ENCODE measurements at places on chromosomes 2 and 18. TPM values are rescaled to one million over a fixed set of nuclear protein-coding genes. Genes with fewer than 3 reads are reported as not detected.

DNA sequence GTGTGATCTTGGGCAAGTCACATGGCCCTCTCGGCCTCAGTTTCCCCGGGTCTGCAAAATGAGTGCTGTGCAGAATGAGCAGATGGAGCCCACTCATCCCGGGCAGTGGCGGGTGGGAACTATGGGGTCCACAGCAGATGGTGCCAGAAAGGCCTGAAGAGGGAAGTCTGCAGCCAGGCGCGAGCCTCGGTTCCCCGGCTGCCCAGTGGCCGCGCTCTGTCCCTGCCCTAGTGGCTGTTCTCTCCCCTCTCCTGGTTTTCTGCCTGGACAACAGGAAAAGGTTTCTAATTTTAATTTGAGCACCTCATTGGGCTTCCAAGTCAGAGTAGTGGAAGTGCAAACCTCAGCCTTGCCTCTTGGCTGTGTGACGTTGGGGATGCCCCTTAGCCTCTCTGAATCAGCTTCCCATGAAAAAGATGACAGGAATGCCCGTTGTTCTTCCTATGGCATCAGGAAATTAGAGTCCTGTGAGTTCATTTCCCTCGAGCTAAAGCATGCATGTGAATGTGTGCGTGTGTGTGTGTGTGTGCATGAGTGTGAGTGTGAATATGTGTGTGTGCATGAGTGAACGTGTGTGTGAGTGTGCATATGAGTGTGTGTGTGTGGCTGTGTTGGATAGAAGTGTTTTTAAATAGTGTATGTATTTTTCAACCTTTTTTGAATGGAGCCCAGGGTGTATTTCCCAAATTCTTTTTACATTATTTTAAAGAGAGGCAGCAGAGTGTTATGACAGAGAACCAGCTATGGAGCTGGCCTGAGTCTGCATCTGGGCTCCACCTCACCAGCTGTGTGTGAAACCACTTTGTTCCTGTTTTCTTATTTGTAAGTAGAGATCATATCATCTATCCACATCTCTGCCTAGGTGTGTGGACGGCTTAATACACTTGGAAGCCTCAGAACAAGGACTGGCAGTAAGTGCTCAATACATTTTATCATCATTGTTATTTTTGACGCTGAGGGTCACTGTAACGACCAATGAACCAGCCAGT is 41.3 kb downstream of the RRM2 start:
- no peak for DNase-seq

DNA sequence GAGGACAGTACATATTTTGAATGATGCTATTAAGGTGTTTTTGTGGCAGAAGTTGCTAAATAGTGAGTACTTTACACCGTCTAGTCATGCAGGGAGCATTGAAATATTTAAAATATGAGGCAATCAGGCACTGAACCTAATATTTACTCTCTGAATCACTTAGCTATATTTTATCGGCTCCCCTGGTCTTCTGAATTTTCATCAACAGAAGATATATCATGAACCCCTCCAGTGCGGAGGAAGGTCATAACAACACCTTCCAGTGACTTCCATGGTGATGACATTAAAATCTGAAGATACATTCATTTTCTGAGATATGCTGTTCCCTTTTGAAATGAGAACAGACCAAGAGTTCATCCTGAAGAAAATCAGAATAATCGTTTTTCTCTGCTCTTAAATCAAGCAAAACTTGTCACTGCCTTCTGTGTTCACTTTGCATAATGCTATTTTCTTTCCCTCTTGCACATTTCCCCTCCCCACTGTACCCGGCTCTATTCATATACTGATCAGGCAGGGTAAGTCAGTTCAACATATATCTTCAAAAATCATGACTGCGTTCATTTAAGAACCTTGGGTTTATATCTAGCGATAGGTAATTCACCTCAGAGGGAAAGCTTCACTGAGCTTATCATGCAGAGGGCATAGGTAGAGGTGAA is 729.9 kb upstream of the GYPC start:
- DNase-seq = no peak

The FAP gene
- total RNA-seq = not detected

The ZSWIM2 gene
- not detected for total RNA-seq

- no peak for DNase-seq
These were observed 139.8 kb downstream of the CLIP4 start for GRCh38 chr2:29255004-29255403.

GRCh38 chr2:197378494-197379307 is 56.1 kb downstream of the SF3B1 start:
- peak; percentile 75 for DNase-seq

GRCh38 chr2:74584088-74584645 is 29.6 kb downstream of the DOK1 start:
- no peak for DNase-seq

DNA sequence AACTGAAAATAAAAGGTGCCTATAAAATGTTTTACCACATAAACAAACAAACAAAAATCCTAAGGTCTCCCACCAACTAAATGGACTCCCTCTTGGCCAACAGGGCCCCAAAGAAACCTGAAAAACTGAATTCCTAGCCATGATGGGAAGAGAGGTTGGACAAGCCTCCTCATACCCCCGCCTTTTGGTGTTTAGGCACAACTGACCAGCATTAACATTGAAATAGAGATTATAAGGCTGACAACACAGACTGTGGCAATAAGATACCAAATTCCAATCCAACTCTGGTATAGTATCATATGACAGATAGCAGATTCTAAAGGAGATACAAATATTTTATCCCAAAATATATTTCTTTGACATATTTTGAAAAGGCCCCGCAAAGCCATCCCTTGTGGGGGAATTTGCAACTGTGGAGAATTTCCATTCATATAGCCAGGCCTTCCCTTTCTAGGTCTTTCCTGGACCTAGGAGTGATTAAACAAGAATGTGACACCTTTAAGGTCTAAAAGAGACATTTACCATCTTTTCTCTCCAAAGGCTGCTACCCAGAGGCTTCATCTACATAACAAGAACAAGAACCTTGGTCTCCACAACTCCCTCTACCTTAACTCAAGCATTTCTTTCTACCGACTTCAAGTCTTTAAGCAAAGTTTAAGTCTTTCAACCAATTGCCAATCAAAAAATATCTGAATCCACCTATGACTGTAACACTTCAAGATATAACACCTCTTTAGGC is 80.0 kb downstream of the CHN1 start:
- no peak for DNase-seq

- no peak for DNase-seq
These were observed 18.6 kb upstream of the KLHL30 start for GRCh38 chr2:238119756-238120462.

GRCh38 chr2:138364554-138365162 is 136.9 kb upstream of the SPOPL start:
- DNase-seq = no peak

DNA sequence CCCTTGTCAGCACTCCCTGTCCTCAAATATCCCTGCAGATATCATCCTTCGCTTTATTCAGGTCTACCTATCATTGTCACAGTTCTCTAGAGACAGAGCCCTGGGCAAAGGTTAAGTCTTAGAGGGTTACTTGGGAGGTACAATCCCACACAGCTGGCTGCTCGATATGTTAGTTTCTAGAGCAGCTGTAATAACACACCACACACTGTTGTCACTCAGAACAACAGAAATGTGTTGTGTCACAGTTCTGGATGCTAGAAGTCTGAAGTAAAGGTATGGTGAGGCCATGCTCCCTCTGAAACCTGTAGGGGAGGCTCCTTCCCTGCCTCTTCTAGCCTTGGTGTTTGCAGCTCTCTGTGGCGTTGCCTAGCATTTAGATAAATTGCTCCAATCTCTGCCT is 9.9 kb upstream of the RAPGEF4 start:
- DNase-seq = no peak

The RAX gene
- total RNA-seq = not detected

- no peak for DNase-seq
These were observed 493.0 kb upstream of the NRP2 start for GRCh38 chr2:205189301-205189700.

The C1GALT1C1L gene
- not detected for total RNA-seq

DNA sequence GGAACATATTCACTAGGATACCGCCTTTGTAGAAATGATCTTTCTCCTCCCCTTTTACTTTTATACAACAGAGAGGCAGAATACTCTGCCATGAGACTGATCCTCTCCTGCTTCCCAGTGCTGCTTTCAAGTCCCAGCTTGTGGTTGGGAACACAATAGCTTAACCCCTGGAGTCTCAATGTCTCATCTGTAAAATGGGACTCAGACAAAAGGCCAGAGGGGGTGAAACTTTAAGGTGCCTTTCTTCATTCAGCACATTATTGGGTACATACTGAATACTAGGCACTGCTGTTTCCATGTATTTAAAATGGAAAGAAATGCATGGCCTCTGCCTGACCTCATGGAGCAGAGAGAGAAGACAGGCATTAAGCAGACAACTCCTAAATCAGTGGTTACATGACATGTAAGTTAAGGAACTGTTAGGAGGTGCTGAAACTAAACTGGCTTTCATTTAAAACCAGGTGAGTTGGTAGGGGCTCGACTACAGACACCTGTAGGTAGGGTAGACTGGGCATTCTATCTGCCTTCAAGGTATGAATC is 53.8 kb downstream of the MAP4K4 start:
- no peak for DNase-seq

The ACMSD gene
- not detected for total RNA-seq

DNA sequence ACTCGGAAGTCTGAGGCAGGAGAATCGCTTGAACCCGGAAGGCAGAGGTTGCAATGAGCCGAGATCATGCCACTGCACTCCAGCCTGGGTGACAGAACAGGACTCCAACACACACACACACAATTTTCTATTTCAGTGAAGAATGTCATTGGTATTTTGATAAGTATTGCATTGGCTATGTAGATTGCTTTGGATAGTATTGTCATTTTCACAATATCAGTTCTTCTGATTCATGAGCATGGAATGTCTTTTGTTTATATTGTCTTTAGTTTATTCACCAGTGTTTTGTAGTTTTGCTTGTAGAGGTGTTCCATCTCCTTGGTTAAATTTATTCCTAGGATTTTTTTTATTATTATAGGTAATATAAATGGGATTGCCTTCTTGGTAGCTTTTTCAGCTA is 693.4 kb upstream of the SYT4 start:
- no peak for DNase-seq

The DLGAP1 gene
- not detected for total RNA-seq

The CDH20 gene
- total RNA-seq = not detected

The DOK6 gene
- not detected for total RNA-seq

GRCh38 chr18:70376914-70377258 is 88.0 kb downstream of the SOCS6 start:
- DNase-seq = no peak

The CIB4 gene
- not detected for total RNA-seq

The CXCR1 gene
- 0.55 TPM for total RNA-seq

GRCh38 chr2:15059870-15060512 is 427.5 kb downstream of the LRATD1 start:
- no peak for DNase-seq

GRCh38 chr2:240451108-240451611 is 15.7 kb downstream of the GPC1 start:
- DNase-seq = no peak

All from activated CD8-positive, alpha-beta T cell treated with anti-CD3 and anti-CD28 coated beads, Interleukin-2, amount 10 ng/mL, durations not matched to agents 7 days and 5 days (primary cell).